ENCODE measurements at places on chromosomes 12 and 14.
A peak's percentile ranks its signal among the peaks of the same experiment; 100 is the strongest.

GRCh38 chr12:65188179-65188701 lies 18.9 kb downstream of the LEMD3 start:
- peak; percentile 28 for DNase-seq

DNA sequence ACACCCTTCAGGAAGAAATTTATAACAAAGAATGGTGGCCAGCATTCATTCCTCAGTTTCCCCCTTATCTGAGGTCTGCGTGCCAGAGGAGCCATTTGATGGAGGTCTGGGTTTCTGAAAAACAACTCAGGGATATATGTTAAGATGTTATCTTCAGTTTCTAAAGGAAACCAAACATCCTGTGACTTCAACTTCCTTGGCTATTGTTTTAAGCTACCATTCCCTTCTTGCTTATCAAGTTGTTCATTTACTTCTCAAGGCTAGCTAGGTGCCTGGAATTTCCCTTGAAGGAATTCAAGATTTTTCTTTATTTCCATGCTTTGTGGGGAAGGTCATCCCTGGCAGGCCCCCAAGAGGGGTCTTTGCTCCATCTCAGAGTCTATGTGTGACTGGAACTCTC lies 27.1 kb upstream of the OXA1L start:
- no peak for DNase-seq

DNA sequence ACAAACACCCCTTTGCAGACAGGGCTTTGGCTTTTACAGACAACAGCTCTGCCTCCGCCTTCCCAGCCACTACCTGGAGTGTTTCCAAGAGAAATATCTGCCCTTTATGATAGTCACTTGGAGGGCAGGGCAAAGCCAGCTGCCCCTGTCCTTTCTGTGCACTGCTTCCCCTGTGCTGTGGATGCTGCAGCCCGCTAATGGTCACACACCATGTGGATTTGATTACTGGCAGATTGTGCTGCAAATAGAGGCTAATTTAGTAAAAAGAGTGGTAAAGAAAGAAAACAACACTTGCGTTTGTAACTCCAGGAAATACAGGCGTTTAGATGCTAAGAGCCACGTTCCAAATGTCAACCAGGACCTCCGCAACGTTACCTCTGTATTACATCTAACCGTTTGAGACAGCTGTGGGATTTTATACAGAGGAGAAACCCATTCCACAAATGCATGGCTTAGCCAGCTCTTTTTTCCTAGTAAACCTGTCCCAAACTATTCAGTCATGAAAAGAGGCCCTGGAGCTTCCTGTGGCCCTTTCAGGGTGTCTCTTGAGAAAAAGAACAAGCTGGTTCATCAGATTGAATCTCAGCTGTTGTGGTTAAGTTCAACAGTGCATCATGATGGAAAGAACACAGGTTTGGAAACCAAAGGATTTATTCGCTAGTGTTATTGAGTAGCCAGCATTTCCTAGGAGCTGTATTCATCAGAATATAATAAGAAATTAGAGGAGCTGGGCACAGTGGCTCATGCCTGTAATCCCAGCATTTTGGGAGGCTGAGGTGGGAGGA lies 30.1 kb upstream of the PWP1 start:
- no peak for DNase-seq

GRCh38 chr12:127650626-127651025 lies 616.3 kb upstream of the TMEM132C start:
- no peak for DNase-seq

- no peak for DNase-seq
Observed at GRCh38 chr14:100532154-100532861, 54.9 kb downstream of the BEGAIN start.

GRCh38 chr12:111599453-111600204 lies 514 bp upstream of the ATXN2 start:
- DNase-seq = peak; percentile 94

DNA sequence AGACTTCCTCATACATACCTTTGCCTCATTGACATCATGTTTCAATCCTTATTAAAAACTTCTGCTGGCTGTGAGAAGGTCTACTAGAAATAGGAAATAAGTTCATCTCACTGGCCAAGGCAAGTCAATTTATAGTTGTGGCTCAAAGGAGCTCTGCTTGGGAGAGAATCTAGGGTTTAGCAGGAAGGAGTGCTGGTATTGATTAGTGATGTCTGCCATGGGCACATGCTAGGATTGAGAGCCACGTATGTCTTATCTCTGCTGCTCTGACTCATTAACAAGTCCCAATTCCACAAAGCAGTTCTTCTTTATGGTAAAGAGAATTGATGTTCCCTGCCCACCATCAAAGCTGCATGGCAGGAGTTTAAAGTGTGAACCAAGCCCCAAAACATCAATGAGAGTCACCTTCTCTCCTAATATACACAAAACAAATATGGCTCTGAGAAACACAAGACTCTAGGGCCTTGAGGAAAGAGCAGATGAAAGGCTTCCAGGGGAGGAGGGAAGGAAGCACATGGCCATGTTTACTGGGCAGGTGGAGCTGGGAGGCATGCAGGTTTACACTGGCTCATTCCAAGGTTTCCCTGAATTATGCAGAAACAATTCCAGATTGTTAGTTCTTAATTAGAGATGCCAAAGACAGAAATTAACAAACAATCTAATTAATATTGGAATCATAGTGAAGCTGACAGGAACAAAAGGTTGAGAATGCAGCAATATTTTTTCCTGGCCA lies 931.9 kb upstream of the TMEM132C start:
- DNase-seq = no peak

DNA sequence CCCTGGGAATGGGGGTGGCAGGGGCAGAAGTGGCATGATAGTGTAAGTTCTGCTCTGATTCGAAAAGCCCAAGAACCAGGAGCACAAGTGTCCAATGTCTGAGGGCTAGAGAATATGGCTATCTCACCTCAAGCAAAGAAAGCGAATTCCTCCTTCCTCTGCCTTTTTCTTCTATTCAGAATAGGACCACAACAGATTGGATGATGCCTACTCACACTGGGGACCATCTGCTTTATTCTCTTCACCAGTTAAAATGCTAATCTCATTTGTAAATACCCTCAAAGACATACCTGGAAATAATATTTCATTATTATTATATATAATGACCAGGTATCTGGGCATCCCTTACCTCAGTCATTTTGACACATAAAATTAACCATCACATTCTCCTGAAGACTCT lies 808.7 kb downstream of the NRXN3 start:
- DNase-seq = no peak

GRCh38 chr14:89849931-89850330 lies 104.6 kb downstream of the EFCAB11 start:
- DNase-seq = no peak

Measured in suppressor macrophage (primary cell).